ENCODE measurements at places on chromosomes 2 and 18.
A peak's percentile ranks its signal among the peaks of the same experiment; 100 is the strongest.

- no peaks in the 10 kb centered on the region for H3K36me3 ChIP-seq
- peak overlapping the region; percentile 80 for H3K27ac ChIP-seq
- peak; percentile 45 for DNase-seq
These were observed 103.6 kb downstream of the DOCK10 start for GRCh38 chr2:224938651-224939182.

GRCh38 chr18:67362906-67363305 is 153.6 kb downstream of the DSEL start:
- no peak for DNase-seq
- H3K27me3 ChIP-seq = no peaks in the 10 kb centered on the region
- H3K4me3 ChIP-seq = no peak overlapping the region
- H3K4me1 ChIP-seq = no peaks in the 10 kb centered on the region

- H3K27me3 ChIP-seq = no peaks in the 10 kb centered on the region
- H3K4me3 ChIP-seq = no peak overlapping the region
- H3K36me3 ChIP-seq = no peaks in the 10 kb centered on the region
- DNase-seq = no peak
- no peak overlapping the region for H3K27ac ChIP-seq
These were observed 8.9 kb upstream of the KCNK3 start for GRCh38 chr2:26683583-26683982.

DNA sequence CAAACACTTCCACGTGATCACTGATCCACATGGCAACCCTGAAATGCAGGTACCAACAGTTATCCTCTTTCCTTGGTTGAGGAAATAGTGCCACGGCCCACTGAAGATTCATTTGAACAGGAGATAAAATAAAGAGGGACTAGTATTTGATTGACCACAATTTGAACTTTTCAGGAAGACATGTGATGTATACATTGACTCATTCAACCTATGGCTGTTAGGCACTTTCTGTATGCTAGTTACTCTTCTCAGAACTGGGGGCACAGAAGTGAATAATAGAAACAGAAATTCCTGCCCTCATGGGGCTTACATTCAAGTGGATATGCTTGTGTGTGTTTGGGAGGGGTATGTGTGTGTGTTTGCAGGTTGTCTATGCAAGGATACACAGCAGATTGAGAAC is 199.6 kb downstream of the PRKCE start:
- no peak overlapping the region for H3K27ac ChIP-seq
- no peaks in the 10 kb centered on the region for H3K27me3 ChIP-seq
- peaks cover 13% of the 10 kb centered on the region for H3K36me3 ChIP-seq
- peaks cover 22% of the 10 kb centered on the region for H3K4me1 ChIP-seq
- H3K4me3 ChIP-seq = no peak overlapping the region

DNA sequence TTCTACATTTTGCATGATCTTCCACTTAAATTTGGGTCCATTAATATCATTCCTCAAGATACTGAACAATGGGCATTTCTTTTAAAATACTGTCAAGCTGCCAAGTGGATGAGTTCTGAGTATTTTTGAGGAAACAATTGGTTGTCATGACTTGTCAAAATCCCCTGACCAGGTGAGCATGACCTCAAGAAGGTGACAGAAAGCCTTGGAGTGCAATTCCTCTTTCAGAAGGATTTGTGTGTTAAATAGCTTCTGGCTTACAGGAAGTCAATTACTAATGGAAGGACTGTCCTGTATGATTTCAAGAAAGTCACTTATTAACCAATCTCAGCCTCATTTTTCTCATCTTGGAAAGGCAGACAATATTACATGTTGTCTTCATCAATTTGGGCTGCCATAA is 460.6 kb downstream of the TSN start:
- H3K27me3 ChIP-seq = no peaks in the 10 kb centered on the region
- no peak overlapping the region for H3K4me3 ChIP-seq
- DNase-seq = no peak
- no peaks in the 10 kb centered on the region for H3K4me1 ChIP-seq
- no peak overlapping the region for H3K27ac ChIP-seq
- no peaks in the 10 kb centered on the region for H3K36me3 ChIP-seq

GRCh38 chr2:16014041-16014787 is 73.9 kb downstream of the MYCN start:
- H3K36me3 ChIP-seq = no peaks in the 10 kb centered on the region
- no peak overlapping the region for H3K27ac ChIP-seq
- no peaks in the 10 kb centered on the region for H3K4me1 ChIP-seq

- no peak overlapping the region for H3K4me3 ChIP-seq
- peaks cover 3% of the 10 kb centered on the region for H3K4me1 ChIP-seq
- DNase-seq = no peak
- peaks cover 21% of the 10 kb centered on the region for H3K36me3 ChIP-seq
- no peak overlapping the region for H3K27ac ChIP-seq
These were observed 29.3 kb downstream of the BCL2L11 start for GRCh38 chr2:111149882-111150455.

DNA sequence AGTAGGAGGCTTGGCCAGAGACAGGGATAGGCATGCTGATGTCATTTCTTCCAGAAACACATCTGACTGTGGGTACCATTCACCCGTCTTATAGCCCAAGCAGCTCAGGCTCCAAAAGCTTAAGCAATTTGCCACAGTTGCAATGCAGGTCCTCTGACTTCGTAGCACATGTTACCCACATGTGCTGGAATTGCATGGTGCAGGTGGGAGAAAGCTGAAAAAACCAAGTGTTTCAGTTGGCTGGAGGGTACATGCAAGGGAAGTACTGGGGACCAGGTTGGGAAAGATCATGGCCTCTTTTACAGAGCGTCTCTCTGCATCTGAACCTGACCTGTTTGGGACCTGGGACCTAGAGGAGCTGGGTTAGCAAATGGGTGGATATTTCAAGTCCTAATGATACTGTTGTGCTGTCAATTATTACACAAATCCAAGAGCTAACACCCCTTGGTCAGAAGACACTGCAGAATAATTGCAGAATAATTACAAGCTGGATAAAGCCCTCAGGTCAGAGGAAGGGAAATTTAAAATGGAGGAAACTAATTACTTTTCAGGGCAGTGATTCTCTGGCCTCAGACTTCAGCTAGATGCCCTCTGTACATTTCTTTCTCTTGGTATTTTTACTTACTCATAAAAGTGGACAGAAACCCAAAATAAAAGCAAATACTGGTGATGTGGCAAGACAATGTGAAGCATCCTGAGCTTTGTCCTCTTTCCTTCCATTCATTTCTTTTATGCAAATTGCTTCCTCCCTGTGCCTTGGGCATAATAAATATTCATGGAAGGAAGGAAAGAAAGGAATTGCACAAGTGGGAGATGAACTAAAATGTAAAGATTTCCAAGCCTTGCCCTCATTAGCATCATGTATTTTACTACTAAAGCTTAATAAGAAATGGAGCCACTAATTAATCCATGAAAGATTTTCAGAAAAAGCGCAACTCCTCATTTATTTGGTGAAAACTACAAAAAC is 45.6 kb upstream of the TTC39C start:
- no peaks in the 10 kb centered on the region for H3K36me3 ChIP-seq
- DNase-seq = no peak
- H3K4me1 ChIP-seq = peaks cover 69% of the 10 kb centered on the region
- H3K4me3 ChIP-seq = no peak overlapping the region

DNA sequence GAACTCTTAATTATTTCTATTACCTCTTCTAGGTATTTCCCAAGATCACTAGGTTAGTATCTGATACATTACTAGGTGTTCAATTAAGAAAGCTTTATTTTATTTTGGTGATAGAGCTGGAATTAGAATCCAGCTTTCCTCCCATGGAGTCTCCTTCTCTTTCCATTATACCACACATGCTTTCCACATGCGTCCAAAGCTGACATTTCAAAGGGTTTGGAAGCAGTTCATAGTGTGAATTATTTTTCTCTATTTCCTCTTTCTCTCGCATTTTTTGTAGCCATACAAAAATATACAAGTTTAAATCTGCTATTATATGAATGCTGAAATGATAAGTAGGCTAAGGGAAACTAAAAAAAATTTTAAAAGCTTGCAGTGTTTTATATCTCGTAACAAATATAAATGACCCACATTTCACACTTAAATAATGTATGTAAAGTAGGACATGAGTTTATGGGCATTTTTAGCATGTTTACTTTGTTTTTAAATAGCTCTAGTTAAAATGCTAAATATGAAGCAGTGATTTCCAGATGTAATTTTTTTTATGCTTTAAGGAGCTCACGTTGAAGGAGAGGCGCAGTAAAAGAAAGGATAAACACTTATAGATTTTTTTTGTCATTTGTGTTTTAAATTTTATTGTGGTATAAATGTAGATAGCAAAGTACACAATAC is 20.1 kb downstream of the ZC3H6 start:
- H3K4me3 ChIP-seq = no peak overlapping the region
- H3K4me1 ChIP-seq = no peaks in the 10 kb centered on the region
- no peak for DNase-seq
- no peaks in the 10 kb centered on the region for H3K27me3 ChIP-seq
- no peak overlapping the region for H3K27ac ChIP-seq

DNA sequence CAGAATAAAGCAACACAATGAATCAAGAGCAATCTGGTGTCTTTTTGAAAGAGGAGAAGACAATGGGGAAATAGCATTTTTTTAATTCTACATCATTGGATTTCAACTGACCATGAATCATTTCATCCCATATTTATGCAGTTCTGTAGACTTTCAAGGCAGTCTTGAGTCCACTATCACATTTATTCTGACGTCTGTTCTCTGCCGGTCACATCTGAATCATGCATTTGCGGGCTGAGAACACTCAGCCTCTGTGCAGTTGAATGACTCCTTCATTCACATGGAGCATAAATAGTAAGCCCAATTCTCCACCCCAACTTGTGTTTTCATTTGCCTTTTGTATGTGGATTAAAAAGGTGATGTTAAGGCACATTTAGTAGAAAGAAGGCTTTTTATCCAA is 128.2 kb downstream of the AKAIN1 start:
- H3K27ac ChIP-seq = no peak overlapping the region
- DNase-seq = no peak
- no peaks in the 10 kb centered on the region for H3K36me3 ChIP-seq
- H3K27me3 ChIP-seq = no peaks in the 10 kb centered on the region

DNA sequence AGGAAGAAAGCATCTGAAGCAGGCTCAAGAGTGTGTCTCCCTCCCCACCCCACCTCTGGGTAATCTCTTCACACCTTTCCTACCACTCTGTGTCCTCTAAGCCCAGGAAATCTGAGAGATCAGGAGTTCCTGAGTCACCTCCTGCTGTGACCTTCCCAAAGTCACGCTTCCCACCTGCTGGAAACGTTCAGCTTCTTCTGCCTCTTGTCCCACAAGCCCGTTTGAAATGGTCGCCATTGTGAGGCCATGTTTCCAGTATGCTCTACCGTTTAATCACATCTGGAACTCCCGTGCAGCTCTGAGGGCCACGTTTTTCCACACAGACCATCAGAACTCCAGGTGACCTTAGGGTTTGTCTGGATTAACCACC is 25.9 kb downstream of the GREB1 start:
- no peaks in the 10 kb centered on the region for H3K36me3 ChIP-seq
- peaks cover 6% of the 10 kb centered on the region for H3K27me3 ChIP-seq
- DNase-seq = no peak
- no peak overlapping the region for H3K4me3 ChIP-seq

DNA sequence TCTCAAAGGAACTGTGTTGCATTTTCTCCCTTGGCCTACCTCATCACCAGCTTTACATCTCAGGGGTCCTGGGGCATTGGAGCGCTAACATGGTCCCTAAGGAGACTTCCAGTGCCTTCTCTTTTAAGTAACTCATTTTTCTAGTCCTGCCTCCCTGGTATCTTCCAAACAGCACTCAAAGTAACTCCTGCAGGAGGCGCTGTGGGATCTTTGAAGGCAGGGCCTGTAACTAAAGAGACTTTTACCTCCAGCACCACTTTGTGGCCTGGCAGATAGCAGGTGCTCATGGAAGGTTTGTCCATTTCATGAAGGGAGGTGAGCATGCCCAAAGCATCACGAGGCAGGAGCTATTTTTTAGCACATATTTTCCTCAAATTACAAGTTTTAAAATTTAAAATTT is 411.0 kb upstream of the GYPC start:
- H3K4me1 ChIP-seq = no peaks in the 10 kb centered on the region
- no peak overlapping the region for H3K4me3 ChIP-seq
- no peak overlapping the region for H3K27ac ChIP-seq
- peak; percentile 3 for DNase-seq

DNA sequence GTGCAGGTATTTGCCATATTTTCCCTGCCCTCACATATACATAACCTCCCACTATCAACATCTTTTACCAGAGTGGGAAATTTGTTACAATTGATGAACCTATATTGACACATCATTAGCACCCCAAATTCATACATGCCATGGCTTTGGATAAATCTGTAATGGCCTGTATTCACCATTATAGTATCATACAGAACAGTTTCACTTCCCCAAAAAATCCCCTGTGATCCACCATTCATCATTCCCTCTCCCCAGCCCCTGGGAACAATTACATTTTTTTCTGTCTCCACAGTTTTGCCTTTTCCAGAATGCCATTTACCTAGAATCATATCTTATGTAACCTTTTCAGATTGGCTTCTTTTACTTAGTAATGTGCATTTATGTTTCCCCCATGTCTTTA is 494.5 kb downstream of the RNF144A start:
- H3K27ac ChIP-seq = no peak overlapping the region
- no peaks in the 10 kb centered on the region for H3K4me1 ChIP-seq
- no peaks in the 10 kb centered on the region for H3K27me3 ChIP-seq
- no peaks in the 10 kb centered on the region for H3K36me3 ChIP-seq
- no peak overlapping the region for H3K4me3 ChIP-seq
- DNase-seq = no peak

- H3K4me1 ChIP-seq = no peaks in the 10 kb centered on the region
- DNase-seq = no peak
- H3K36me3 ChIP-seq = no peaks in the 10 kb centered on the region
- no peak overlapping the region for H3K27ac ChIP-seq
- no peaks in the 10 kb centered on the region for H3K27me3 ChIP-seq
These were observed 104.3 kb downstream of the ABCA12 start for GRCh38 chr2:215034154-215034553.

GRCh38 chr2:46845542-46846486 is 69.8 kb downstream of the MCFD2 start:
- H3K27ac ChIP-seq = no peak overlapping the region
- no peak for DNase-seq
- H3K4me1 ChIP-seq = peaks cover 16% of the 10 kb centered on the region
- H3K36me3 ChIP-seq = no peaks in the 10 kb centered on the region
- no peaks in the 10 kb centered on the region for H3K27me3 ChIP-seq

DNA sequence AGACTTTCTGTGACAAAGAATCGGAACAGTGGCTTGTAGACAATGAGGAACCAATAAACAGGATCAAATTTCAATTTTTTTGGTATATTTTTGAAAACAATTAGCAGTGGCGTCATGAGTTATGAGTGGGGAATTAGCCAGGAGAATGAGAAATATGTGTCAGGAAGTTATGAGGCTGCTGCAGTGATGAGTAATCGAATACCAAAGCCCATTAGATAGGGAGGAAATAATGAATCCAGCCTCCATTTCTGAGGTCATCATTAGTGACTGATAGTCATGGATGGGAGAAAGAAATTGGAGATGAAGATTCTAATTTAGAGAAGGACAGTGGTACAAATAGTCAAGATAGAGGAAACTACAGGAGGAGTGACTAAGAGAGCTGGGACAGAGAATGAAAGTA is 673.1 kb upstream of the VRK2 start:
- no peaks in the 10 kb centered on the region for H3K27me3 ChIP-seq
- H3K4me3 ChIP-seq = no peak overlapping the region
- H3K36me3 ChIP-seq = no peaks in the 10 kb centered on the region
- no peaks in the 10 kb centered on the region for H3K4me1 ChIP-seq
- no peak for DNase-seq
- no peak overlapping the region for H3K27ac ChIP-seq

GRCh38 chr2:71608034-71608433 is 154.7 kb downstream of the DYSF start:
- no peaks in the 10 kb centered on the region for H3K4me1 ChIP-seq
- H3K4me3 ChIP-seq = no peak overlapping the region
- no peaks in the 10 kb centered on the region for H3K36me3 ChIP-seq

- H3K4me3 ChIP-seq = no peak overlapping the region
- H3K27ac ChIP-seq = no peak overlapping the region
- no peaks in the 10 kb centered on the region for H3K27me3 ChIP-seq
- H3K4me1 ChIP-seq = no peaks in the 10 kb centered on the region
- peak; percentile 41 for DNase-seq
These were observed 529.8 kb upstream of the VRK2 start for GRCh38 chr2:57516698-57517340.

Data from B cell (primary cell).